ENCODE measurements at places on chromosomes 7 and 10. TPM values are rescaled to one million over a fixed set of nuclear protein-coding genes. Genes with fewer than 3 reads are reported as not detected.
A peak's percentile ranks its signal among the peaks of the same experiment; 100 is the strongest.

The CAMK2B gene
- 7.6 TPM for total RNA-seq

GRCh38 chr10:22825841-22826240 lies 102.0 kb upstream of the ARMC3 start:
- H3K36me3 ChIP-seq = no peaks in the 10 kb centered on the region
- H3K4me3 ChIP-seq = no peak overlapping the region
- no peak overlapping the region for H3K27ac ChIP-seq
- H3K4me1 ChIP-seq = no peaks in the 10 kb centered on the region
- no peaks in the 10 kb centered on the region for H3K27me3 ChIP-seq

DNA sequence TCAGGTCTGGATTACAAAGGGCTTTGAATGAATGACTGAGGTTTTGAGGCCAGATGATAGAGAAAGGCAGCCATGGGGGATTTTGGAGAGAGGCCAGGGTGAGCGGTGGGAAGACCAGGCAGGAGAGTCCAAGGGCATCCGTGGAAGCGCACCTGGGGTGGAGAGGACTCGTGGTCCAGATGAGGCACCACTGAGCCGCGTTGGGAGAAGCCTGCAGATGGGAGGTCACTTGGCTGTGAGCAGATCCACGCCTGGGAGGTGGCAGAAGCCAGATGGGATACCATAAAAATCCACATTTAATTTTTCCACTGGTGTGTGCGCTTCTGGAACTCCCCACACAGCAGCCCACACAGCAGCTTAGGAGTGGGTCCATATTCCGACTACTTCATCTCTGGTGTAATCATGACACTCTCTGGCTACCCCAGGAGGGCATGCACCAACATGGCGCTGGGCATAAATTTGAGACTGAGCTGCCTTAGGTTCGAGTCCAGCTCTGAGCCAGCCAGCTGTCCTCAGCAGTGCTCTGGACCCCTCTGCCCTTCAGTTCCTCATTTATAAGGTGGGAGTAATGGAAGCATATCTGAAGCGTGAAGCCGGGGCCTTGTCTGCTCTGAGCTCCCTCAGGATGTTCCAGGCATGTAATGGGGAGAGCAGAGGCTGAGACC lies 90.2 kb upstream of the FAM20C start:
- no peaks in the 10 kb centered on the region for H3K27me3 ChIP-seq
- no peak overlapping the region for H3K27ac ChIP-seq
- H3K4me3 ChIP-seq = no peak overlapping the region
- no peaks in the 10 kb centered on the region for H3K36me3 ChIP-seq
- no peak for DNase-seq
- H3K4me1 ChIP-seq = no peaks in the 10 kb centered on the region

GRCh38 chr7:76069238-76069638 lies 21.3 kb downstream of the MDH2 start:
- peak; percentile 55 for DNase-seq
- H3K36me3 ChIP-seq = peaks cover 22% of the 10 kb centered on the region
- H3K4me3 ChIP-seq = no peak overlapping the region
- H3K27ac ChIP-seq = no peak overlapping the region
- H3K4me1 ChIP-seq = no peaks in the 10 kb centered on the region
- no peaks in the 10 kb centered on the region for H3K27me3 ChIP-seq

DNA sequence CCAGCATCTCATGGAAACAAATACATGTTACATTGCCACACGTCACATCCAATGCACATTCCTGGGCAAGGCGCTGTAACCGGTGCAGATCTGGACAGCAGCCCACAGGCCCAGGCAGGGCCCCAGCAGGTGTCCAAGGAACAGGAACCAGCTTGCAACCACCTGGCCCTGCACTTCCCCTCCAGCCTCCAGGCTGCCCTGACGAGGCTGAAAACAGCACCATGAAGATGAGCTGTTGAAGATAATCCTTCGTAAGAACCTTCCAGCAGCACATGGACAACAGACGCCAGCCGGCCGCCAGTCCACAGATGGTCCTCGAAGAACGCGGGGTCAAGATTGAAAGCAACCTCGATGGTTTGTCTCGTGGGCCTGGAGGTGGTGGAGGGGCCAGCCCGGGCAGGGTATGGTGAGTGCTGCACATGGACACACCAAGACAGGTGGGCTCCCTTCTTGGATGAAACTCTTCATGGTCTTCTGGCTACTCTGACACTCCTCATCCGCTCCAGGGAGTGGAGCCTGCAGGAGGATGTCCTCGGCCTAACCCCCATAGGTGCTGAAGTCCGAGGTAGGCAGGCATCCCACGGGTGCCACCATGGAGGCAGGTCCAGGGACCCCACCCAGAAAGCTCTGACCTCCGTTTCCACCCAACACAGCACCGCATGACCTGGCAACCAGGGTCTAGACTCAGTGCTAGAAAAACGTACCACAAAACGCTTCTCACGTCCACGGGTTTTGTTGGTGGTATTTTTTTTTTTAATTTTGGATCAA lies 22.9 kb downstream of the PDGFA start:
- peak; percentile 67 for DNase-seq
- peaks cover 38% of the 10 kb centered on the region for H3K4me1 ChIP-seq
- no peaks in the 10 kb centered on the region for H3K27me3 ChIP-seq
- no peak overlapping the region for H3K4me3 ChIP-seq
- no peak overlapping the region for H3K27ac ChIP-seq
